KG1 (cell line): ENCODE measurements at places on chromosomes 6 and 20.

DNA sequence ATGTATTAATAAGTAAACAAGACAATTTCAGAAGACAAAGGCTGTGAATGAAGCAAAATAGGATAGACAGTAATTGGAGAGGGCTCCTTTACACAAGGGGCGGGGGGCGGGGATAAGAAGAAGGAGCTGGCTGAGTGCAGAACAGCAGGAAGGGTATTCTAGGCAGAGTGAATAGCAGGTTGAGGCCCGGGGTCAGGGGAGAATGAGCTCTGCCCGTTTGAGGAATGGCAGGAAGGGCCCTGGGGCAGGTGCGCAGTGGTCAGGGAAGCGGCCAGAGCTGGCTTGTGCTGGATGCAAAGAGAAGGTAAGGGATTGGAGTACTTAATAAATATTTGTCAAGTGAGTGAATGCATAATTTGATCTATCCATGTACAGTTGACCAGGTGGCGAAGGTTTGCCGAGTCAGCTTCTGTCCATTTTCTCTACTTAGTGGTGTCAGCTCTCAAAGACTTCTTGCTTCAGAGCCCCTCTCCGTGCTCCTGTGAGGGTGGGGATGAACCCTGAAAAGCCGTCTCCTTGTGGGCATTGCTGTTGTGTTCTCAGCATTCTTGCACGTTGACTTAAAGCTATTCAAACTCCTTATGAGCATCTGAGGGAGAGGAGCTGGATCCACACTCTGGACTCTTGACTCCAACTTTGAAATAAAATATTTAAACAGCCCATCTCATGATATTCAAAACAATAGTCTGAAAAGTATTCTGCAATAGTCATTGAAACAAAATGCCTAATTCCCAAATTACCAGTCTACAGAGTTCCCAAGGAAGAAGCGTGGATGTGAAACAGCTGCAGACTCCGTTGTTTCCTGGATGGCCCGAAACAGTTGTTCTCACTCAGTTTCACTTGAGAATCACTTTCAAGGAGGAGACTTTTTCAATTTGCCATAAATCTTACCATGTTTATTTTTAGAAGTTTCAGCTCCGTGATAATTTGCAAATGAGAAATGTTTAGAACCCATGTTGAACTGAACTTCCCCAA is 105.1 kb downstream of the EDN3 start:
- DNase-seq = no peak

DNA sequence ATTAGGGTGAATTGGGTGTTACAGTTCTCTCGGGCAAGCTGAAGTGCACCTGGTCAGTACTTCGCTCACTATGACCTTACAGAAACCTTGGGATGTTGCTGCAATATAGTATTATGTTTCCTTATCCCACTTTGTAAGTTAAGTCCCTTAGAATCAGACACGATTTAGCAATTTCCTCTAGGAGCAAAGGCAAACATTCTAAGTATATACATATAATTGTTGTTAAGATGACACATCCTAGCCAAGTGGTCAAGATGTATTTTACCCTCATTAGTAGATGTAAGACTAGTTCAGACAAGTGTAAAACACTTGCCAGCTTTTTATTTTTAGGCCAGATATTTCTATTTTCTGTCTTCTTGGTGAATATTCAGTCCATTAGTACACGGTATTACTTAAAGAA is 31.1 kb upstream of the RGS17 start:
- no peak for DNase-seq

GRCh38 chr20:10660661-10661060 is 13.1 kb downstream of the JAG1 start:
- DNase-seq = no peak

DNA sequence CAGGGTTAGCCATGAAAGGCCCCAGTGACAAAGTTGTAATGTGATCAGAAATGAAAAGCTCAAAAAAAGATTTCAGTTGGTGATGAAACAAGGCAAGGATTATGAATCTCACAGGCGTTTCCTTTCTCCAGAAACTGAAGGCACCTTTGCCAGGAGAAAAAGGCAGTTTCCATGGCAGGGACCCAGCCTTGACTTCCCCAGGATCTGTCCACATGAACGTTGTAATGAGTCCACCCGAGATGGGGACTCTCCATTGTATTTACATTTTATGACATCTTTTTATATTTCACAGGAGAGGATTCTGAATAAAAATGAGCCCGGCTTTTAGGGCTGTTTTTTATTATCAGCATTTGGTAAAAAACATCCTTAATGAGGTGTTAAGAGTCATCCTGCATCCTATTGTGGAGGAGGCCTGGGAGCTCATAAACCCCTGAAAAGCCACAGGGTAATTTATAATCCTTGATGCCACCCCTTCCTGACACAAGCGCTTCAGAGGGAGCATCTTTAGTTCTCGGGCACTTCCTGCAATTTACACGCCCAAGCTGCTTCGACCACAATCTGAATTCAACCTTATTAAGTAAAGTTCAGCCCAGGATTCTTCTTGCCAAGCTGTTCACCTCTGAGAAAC is 74.1 kb upstream of the SALL4 start:
- DNase-seq = no peak

- DNase-seq = no peak
These were observed 37.9 kb upstream of the MAS1 start for GRCh38 chr6:159852877-159853276.

- no peak for DNase-seq
These were observed 140.0 kb downstream of the KIF16B start for GRCh38 chr20:16433293-16433580.

GRCh38 chr20:539191-539590 is 4.4 kb downstream of the CSNK2A1 start:
- DNase-seq = no peak

GRCh38 chr6:133424359-133424758 is 183.2 kb downstream of the EYA4 start:
- DNase-seq = no peak

DNA sequence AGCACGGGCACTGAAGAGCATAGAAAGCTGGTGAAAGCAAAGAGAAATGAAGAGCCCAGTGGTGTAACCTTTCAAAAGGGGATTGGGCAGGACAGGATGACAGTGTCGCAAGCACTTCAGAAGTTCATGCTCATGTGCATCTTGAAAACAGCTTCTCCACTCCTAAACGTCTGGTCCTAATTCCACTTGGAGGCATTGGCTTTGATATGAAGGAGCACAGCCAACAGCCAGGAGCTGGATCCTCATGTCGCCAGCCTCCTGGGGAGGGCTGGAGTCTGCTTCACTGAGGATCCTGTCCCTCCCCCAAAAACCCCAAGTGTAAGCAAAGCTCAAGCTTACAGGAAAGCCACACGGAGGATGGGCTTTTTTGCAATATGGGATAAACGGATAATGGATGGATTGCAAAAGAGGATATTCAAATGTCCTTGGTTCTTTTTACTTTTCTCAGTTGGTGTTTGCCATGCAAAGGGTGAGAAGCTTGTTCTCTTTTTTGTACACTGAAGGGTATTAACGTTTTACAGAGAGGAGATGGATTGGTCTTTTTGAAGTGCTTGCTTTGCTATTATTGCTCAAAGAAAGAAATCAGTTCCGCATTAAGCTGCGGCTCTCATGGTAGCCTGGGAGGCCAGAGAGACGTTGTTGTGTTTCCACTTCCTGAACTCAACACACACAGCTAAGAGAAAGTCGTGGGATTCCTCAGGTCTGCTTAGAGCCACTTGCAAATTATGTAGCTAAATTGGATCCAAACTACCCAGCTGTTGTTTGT is 92.2 kb downstream of the SIM1 start:
- no peak for DNase-seq

- DNase-seq = no peak
These were observed 63.7 kb downstream of the SLC22A23 start for GRCh38 chr6:3392930-3393835.

- DNase-seq = no peak
These were observed 273.5 kb downstream of the BTBD9 start for GRCh38 chr6:38366234-38366633.

DNA sequence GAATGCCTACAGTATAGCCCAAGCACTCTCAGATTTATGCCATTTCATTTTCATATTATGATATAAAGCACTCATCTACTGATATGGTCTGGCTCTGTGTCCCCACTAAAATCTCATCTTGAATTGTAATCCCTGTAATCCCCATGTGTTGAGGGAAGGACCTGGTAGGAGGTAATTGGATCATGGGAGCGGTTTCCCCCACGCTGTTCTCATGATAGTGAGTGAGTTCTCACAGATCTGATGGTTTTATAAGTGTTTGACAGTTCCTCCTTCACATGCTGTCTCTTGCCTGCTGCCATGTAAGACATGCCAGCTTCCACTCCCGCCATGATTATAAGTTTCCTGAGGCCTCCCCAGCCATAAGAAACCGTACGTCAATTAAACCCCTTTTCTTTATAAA is 171.7 kb downstream of the OTOR start:
- no peak for DNase-seq

GRCh38 chr6:44234101-44235025 is 11.0 kb downstream of the SLC29A1 start:
- DNase-seq = no peak

- DNase-seq = no peak
These were observed at the start of gene CYP24A1 for GRCh38 chr20:54173653-54174456. CYP24A1 (minus strand) TSS chr20:54173986; CDS start chr20:54173579, 407 bp downstream.

DNA sequence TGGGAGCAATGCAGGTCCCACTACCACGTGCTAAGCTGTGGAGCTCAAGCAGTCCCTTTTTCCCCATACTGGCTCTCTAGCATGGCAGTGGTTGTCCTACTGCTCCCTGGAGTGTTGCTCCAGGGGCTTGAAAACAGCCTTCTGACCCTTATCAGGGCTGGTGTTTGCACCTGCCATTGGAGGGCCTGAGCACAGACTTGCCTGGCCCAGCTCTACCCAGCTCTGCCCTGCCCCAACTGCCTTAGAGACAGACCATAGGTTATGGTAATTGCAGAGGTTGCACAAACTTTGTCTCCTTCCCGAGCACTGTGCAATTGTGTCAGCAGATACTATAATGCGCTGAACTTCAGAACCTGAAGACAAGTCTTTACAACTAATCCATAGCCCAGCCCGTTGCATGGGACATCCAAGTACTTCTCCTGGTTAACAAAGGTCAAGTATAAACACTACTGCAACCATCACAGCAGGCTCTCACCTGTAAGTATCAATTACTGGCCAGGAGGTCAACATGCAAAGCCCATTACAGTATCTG is 58.7 kb downstream of the PDSS2 start:
- no peak for DNase-seq

- DNase-seq = peak; percentile 64
These were observed 186.7 kb downstream of the NKAIN2 start for GRCh38 chr6:123990376-123990775.

DNA sequence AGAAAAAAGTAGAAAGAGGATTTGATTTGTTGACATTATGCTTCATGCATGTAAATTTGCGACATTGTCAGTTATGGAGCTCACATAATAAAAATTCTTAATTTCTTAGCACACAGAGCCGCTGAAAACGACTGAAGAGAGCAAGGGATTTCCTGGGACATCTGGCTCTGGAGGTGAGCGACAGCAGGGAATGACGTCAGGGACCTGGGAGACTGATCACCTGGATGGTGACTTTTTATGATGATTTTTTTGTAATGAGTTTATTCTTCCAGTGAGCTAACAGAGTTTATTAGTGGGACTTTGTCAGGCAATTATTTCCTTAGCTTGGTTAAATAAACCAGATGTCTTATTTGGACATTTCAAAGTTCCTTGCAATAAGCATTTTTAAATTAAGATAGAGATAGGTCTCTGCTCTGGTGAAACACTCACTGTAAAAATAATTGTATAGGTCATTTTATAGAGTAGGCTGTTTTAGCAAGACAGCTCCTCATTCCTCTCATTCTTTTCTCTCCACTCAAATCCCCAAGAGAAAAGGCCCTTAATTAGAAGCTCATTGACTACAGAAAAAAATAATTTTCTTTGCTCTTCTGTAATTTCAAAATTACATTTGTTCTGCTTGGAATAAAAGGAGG is 19.4 kb downstream of the TMEM200A start:
- DNase-seq = no peak

DNA sequence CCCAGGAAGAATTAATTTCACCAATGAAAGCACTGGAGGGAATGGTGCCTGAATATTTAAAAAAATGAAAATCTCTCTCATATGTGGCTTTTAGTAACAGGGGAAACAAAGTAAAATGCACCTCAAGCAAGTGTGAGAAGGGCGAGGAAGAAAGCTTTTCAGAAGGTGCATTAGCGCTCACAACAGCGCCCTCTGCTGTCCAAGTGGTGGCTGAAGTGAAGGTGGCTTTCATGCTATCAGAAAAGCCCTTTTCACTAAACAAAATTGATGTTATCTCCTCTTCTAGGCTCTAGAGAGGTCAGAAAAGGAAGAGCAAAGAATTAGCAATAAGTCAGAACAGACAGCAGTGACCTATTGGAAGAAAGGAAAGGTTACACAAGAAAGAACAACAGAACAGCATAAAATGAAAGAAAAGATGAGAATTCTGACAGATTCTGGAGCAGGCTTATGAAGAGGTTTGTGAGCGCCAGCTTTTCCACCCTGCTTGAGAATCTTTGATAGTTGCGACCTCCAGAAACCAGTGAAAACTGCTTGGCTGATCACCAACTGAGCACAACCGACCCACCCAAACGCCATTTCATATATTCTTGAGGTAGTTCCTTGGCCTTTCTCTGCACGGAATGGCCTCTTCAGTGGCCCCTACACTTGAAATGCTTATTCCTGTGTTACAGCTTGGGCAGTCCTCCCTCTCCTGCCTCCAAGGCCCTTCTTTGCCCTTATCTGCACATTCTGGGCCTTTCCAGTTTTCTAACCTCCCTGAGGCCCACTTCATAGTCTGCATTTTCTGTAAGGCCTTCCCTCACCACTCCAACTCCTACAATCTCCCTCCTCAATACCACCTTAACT is 45.3 kb downstream of the SMLR1 start:
- peak; percentile 48 for DNase-seq

- peak; percentile 18 for DNase-seq
These were observed 12.2 kb upstream of the ANKEF1 start for GRCh38 chr20:10022625-10023024.

- DNase-seq = no peak
These were observed 46.0 kb downstream of the ZFAND3 start for GRCh38 chr6:37865504-37865903.

GRCh38 chr20:5550733-5551529 is 199.3 kb upstream of the SHLD1 start:
- no peak for DNase-seq

DNA sequence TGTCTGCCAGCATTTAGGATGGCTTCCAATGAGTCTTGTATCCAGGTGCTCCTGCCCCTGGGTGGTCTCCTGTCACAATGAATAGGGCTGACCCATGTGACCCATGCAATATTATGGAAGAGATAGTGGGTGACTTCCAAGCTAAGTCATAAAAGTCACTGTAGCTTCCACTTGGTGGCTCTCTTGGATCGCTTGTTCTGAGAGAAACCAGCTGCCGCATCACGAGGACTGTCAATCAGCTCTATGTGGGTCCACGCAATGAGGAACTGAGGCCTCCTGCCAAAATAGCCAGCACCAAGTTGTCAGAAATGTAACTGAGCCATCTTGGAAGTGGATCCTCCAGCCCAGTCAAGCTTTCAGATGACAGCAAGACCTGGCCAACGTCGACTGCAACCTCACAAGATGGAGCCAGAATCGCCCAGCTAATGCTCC is 14.9 kb upstream of the MATN4 start:
- DNase-seq = no peak

GRCh38 chr20:63060057-63060991 is 53.6 kb upstream of the BHLHE23 start:
- DNase-seq = no peak
